Right lung (tissue), 10 donors: ENCODE measurements at places on chromosomes 3 and 15. TPM values are rescaled to one million over a fixed set of nuclear protein-coding genes. Genes with fewer than 3 reads are reported as not detected.

Gene ZNF385D
- polyA plus RNA-seq = 20.1 TPM

Gene PYGO1
- 19.9 TPM for polyA plus RNA-seq

Gene TGM5
- polyA plus RNA-seq = not detected

Gene CLSTN2
- 0.37 TPM for polyA plus RNA-seq

Gene MAPKBP1
- polyA plus RNA-seq = 20.6 TPM

Gene IRAK2
- 2.2 TPM for polyA plus RNA-seq

Gene LYZL4
- not detected for polyA plus RNA-seq

Gene MLF1
- polyA plus RNA-seq = 58.9 TPM

Gene SOX14
- polyA plus RNA-seq = not detected

Gene P2RY14
- polyA plus RNA-seq = 3.9 TPM

Gene CCDC39
- polyA plus RNA-seq = 15.0 TPM

Gene PHC3
- 14.8 TPM for polyA plus RNA-seq

Gene NECTIN3
- polyA plus RNA-seq = 88.0 TPM

Gene FBXL2
- polyA plus RNA-seq = 32.7 TPM

Gene OR5H6
- not detected for polyA plus RNA-seq

Gene PKM
- polyA plus RNA-seq = 574 TPM

Gene CELF6
- polyA plus RNA-seq = 1.8 TPM

Gene C3orf33
- polyA plus RNA-seq = 8.5 TPM

Gene NOX5
- polyA plus RNA-seq = 0.39 TPM

Gene UACA
- polyA plus RNA-seq = 70.2 TPM

Gene SUCNR1
- polyA plus RNA-seq = 0.10 TPM

Gene RCN2
- 217 TPM for polyA plus RNA-seq

Gene OXTR
- 2.2 TPM for polyA plus RNA-seq
